Stimulated activated CD8-positive, alpha-beta memory T cell treated with anti-CD3 and anti-CD28 coated beads, Interleukin-4, amount 100 ng/mL, for 48 hours (primary cell): ENCODE measurements at places on chromosomes 12 and 14.

DNA sequence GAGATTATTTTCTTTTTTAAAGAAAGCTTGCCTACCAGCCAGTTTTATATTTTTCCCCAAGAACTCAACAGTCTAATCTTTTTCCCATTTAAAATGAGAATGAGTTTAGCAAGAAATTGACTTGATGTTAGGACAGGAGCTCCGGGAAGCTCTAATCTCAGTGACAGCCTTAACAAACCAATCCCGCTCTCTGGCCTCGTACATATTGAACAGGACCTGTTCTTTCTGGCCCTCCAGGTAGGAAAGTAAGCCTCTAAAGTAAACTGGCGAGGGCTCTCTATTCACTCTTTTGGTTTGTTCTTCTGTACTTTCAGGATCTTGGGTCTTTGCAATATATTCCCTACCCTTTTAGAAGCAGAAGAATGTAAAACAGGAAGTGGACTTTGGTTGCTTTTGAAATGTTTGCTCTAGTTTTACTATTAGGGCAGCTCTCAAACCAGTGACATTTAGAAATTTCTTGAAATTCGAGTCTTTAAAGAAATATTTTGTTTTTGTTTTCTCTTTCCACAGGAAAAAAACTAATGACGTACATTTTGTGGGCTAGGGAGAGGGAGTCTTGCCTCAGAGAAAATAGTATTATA lies 17.9 kb upstream of the NPAS3 start:
- no peak for DNase-seq

- peak; percentile 24 for DNase-seq
These were observed 82.0 kb downstream of the CATSPERB start for GRCh38 chr14:91649930-91650329.

DNA sequence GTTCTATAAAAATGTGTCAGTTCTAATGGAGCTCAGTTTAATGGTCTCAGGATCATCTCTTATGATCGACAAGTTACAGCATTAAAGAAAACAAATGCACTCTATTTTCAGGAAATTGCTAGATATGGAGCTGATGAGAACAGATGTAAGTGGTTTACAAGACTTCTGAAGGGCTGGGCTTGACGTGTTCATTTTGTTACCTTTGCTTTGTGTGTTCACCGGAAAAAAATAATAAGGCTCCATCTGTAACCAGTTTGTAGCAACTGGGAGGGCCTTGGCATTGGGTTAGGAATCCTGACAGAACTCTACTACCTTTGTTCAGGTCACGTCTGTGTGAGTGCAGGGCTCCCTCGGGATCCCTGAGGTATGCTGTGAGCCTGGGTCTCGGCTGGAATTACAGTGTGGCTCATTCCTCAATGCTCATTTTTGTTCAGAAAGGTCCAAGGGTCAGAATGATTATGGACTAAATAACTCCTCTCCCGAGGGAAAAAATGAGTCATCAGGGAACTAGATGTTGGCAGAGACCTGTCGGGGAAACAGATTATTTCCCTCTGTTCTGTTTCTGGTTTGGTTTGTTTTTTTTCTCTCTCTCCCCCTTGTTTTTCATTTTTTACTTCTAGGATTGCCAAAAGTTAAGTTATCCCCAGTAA lies 158.0 kb downstream of the SLC5A8 start:
- DNase-seq, result no peak

GRCh38 chr12:105352940-105353635 lies 22.6 kb downstream of the C12orf75 start:
- no peak for DNase-seq

DNA sequence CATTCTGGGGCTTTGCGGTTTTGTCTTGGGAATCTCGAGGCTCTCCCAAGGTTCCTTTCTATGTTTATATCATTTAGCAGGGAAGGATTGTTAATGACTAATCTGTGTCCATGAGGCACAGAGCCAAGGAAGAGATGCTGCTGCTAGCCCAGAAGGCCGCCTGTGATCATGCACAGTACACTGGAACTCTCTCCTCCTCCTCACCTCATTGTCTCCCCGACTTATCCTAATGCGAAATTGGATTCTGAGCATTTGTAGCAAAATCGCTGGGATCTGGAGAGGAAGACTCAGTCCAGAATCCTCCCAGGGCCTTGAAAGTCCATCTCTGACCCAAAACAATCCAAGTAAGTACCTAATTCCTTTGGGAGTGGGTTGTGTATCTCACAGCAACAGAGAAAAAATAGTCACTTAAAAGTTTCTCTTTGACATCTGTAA lies at the start of gene NR1H4:
Gene NR1H4 (plus strand): TSS at position 151 of the 435 bp plus-strand sequence. CDS start 19,458 bp downstream, outside the sequence.
- DNase-seq, result no peak

DNA sequence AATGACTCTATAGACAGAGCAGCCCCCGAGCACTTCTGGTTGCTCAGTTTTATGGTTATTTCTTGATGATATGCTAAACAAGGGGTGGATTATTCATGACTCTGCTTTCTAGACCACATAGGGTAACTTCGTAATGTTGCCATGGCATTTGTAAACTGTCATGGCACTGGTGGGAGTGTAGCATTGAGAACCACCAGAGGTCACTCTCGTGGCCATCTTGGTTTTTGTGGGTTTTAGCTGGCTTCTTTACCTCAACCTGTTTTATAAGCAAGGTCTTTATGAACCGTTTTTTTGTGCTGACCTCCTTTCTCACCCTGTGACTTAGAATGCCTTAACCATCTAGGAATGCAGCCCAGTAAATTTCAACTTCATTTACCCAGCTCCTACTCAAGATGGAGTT lies 1036.2 kb upstream of the FLRT2 start:
- no peak for DNase-seq

DNA sequence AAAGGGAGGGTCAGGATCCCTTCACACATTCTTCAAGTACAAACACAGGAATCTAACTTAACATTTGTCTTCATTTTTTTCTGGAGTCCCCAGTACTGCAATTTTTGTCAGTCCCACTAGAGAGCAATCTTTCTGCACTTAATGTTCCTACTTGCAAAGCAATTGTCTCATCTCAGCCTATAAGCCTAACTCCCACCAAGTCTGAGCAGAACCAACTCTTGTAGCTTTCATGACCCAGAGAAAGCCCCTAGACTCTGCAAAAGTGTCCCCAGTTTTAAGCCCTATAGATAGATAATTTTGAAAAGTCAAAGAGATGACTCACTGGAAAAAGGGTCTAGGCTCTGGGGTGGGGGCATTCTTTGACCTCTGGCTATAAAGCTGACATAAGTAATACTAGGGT lies 1.8 kb upstream of the ZBTB39 start:
- no peak for DNase-seq

DNA sequence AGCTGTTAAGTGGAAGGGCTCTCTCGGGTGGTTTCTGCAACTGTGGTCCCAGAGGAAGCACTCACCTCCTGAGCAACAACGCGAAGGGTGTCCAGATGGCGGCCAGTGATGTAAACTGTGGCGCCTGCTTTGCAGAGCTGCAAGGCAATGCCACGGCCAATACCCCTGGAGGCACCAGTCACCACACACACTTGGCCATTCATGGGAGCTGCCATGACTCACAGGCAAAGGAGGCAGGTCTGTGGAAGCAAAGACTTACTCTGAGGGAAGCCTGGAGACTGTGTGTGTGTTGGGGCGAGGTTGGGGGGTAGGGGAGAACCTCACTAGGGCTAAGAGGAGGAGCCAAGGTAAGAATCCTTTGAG lies 707 bp downstream of the DHRS1 start:
- no peak for DNase-seq

GRCh38 chr12:7486512-7486911 lies 17.1 kb downstream of the CD163 start:
- no peak for DNase-seq

GRCh38 chr12:132491138-132491663 lies 1.2 kb downstream of the FBRSL1 start:
- no peak for DNase-seq

DNA sequence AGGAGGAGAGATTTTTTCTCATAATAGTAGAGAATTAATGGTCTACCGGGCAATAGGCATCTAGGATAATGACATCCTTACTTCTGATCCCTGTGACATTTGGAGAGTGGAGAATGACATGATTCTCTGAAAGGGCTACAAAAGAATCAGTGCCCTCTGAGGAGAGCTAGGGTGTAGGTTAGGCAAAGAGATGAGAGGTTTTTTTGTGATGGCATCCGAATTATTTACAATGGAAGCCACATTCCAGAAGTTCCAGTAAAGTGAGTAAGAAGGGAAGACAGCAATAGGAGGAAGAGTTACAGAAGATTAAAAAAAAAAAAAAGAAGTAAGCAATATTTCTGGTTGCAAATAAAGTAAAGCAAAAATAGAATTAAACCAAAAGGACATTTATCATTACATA lies 478.0 kb downstream of the RMST start:
- no peak for DNase-seq

- DNase-seq, result no peak
These were observed 72.1 kb upstream of the MANSC4 start for GRCh38 chr12:27852117-27852516.
